ENCODE measurements at places on chromosomes 5 and 9.

GRCh38 chr5:155794795-155795194 is 532.2 kb upstream of the SGCD start:
- DNase-seq, result no peak

- DNase-seq, result no peak
These were observed 23.4 kb downstream of the RANBP17 start for GRCh38 chr5:170885256-170885655.

DNA sequence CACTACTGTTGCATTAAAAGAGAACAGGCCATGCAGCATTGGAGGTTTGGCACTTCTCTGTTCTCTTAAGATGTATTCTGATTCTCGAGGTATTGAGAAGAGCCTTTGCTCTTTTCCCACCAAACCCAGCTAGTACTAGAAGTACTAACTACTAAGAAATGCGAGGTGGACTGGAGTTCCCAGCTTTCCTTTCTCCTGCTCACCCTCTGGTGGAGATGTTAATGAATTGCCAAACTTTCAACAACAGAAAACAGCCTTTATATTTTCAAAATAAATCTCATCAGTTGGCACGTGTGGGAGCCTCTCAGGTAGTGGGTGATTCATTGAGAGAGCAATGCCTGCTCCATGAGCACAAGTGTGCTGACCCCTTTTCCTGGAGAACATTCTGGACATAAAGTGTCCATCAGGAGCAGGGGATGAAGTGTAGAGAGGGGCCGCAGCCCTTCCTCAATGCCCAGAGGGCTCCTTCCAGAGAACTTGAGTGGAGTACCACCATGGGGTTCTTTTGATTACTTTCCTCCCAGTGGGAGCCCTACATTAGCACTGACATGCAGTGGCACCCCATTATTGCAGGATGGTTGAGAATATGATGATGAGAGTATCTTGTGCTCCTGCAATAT is 45.7 kb downstream of the TMEM174 start:
- no peak for DNase-seq

DNA sequence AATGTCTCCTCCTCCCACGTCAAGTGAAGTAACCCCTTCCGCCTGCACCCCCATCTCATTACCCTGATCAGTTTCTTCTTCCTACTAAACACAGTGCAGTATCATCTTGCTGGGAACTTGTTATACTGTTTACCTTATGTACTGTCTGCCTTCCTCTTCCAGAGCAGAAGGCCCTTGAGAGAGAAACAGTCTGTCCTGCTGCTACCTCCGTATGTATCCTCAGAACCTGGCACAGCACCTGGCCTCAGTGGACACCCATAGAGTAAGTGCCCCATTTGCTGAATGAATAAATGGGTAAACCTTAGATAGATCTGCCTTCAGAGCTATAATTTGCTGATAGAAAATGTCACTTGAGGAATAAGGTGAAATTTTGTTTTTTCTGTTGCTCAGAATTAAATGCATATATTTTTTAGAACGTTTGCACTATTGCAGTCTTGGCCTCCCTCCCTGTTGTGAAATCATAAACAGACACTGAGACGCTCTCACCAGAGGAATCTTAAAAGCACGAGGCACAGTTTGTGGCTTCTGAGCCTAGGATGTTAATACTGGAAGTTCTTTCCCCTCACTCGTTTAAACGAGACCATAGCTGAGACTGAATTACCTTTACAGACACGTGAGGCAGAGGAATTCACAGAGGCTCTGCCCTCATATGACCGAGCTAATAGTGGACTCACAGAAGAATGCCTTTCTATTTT is 223.1 kb upstream of the DAP start:
- no peak for DNase-seq

- DNase-seq, result no peak
These were observed 29.0 kb downstream of the FBXL7 start for GRCh38 chr5:15529013-15529412.

- no peak for DNase-seq
These were observed 98.7 kb upstream of the PDE4D start for GRCh38 chr5:59992206-59992605.

DNA sequence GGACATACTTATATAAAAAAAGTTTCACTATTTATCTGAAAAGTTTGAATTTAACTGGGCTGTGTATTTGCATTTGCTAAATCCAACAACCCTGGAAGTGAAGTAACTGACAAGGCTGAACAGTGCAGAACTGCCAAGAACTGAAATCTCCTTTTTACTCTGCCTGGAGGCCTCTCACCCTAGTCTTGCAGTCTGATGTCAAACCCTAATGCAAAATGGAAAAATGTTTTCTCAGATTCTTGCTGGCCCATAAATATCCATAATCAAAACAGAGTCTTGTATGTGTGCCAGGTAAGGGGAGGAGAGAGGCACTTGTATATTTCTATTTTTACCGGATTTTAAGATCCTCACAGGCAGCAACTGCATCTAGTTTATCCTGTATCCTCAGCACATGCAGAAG is 432.7 kb upstream of the KLF4 start:
- no peak for DNase-seq

DNA sequence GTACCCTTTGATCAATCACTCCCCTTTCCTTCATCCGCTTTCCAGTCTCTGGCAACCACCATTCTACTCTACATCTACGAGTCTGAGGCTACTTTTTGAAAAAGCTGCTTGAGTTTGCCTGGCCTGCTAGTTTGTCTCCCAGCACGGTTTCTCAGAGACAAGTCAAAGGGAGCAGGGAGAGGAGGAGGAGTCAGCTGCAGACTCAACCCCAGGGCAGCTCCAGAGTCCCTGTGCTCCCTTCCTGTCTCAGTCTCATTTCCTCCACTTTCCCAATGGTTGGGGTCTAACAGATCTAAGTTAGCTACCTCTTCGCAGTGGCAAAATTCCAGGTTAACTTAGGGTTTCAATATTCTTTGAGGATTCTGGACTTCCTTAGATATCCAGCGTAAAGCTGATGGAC is 80.0 kb upstream of the PCA3 start:
- DNase-seq, result no peak

DNA sequence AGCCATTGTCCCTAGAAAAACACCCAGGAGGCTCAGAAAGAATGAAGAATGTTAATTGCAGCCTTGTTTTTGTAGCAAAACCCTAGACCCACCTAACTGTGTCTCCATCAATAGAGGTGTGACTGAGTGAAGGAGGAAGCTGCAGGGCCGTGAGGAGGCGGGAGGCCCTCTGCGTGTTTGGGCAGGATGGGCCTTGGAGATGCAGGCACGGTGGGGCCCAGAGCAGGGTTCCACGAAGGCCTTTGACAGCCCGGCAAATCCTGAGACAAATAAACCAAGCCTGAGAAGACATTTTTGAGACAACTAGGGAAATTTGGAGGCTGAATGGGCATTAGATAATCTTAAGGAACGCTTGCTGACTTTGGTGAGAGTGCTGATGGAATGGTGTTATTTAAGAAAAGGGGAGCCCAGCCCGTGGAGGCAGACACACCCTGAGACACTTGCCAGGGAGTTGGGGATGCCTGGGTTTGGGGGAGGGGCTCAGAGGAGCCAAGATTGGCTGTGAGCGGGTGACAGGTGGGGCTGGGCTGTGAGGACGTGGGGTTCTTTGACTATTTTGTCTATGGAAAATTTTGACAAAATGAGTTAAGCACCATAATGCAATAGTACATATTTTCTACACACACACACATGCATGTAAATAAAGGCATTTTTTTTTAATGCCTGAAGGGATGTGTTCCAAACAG is 48.8 kb downstream of the BARX1 start:
- no peak for DNase-seq

DNA sequence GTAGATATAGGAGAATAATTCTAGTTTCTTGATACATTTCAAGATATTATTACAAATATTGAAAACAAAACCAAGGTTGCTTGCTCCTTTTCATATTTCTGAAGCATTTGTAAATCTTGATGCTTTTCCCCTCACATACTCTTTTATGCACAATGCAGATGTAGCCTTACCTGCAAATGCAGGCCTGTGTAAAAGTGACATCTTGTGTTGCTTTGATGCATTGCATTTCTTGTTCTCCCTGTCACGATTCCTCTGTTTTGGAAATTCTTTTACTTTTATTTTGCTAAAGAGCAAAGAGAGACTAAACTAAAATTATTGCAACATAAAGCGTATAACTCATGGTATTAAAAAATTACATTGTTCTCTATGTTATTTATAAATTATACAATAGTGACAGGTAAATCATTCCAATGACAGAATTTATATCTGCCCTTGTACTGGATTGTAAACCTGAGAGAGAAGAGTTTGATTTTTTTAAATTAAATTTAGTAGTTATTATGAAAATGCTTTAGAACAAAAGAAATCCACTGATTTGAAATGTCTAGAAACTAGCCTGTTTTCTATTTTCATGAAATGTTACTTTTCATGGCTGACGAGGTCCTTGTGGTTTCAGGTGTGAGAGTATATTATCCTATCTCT is 970.0 kb downstream of the MAT2B start:
- DNase-seq, result no peak

DNA sequence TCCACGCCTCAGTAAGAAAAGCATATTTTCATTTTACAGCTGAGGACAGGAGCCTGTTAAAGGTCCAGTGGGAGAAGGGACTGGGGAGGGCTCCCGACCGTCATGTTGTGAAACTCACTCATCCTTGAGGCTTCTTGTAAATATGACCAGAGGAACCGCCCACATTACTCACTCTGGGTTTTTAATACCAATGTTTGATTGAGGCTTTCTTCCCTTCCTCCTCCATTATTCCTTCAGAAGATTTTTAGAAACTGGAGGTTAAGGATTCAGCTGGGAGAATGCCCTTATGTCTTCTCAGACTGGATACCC is 61.4 kb upstream of the GLRX start:
- no peak for DNase-seq

DNA sequence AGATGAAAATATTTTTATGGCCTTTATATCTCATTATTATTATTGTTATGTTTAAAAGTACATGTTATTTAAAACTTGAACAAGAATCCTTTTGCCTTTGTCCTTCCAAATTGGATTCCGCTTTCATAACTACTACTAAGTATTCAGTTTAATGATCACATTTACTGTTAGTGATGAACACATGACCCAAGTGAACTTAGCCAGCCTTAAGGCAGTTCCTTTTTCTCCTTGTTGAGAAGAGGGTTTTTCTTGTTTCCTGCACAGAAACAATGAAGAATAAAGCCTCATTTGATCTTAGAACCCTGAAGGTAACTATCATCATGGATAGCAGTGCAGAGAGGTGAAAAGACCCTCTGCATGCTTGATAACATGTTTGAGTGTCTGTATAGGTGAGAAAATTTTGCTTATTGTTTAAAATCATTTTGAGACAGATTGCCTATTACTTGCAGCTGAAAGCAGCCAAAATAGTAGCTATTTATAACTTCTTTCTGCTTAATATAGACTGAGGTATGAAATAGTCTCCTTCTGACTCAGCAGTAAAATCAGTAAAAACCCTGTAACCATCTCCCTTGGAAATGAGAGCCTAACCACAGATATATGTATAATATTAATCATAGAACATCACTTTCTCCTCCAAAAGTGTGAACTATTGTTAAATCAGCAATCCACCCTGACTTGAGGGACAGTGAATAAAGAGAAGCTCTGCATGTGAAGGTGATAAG is 266.2 kb downstream of the SPATA31D1 start:
- DNase-seq, result no peak

DNA sequence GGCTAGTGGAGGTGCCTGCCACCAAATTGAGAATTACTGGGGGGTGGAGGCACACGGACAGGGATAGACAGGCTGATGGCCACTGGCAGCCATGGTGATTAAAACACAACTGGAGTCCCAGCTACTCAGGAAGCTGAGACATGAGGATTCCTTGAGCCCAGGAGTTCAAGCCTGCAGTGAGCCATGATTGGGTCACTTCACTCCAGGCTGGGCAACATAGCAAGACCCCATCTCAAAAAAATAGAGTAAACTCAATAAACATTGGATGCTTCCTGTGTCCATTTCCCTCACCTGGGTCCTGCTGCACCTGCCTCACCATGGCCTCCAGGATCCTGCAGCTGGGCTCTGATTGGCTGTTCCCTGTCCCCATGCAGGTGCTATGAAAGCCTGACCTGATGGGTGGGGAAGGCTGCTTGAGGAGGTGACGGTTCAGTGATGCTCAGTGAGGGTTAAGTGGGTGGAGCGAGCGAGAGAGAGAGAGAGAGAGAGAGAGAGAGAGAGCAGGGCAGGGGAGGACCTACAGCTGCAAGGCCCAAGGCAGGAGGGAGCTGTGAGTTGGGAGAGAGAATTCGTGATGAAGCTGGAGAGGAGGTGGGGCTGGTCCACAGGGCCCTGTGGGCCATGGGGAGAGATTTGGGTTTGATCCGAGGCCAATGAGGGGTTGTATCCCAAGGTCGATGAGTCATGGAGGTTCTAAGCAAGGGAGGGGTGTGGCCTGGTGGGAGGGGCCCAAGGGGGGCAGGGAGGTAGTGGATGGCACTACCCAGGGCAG is 36.7 kb upstream of the FUBP3 start:
- DNase-seq, result no peak

- DNase-seq, result no peak
These were observed 115.7 kb downstream of the FBXL17 start for GRCh38 chr5:108266242-108266641.

GRCh38 chr9:104903609-104904008 is 24.3 kb downstream of the ABCA1 start:
- no peak for DNase-seq

DNA sequence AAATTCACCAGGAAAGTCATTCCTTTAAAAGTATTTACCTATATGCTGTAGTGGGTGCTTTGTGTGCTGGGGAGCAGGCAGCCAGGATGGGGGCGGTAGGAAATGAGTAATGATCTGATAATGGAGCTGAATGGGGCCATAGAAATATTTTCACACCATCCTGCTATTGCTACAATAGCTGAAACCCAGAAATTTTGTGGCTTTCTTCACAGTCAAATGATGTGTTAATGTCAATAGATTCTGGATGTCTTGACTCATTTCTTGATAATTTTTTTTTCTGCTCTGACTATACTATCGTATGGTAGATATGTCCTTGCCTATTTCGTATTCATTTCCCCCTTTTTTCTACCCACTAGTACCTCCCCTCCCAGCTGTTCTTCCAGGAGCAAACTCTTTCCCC is 59.5 kb downstream of the RORB start:
- DNase-seq, result no peak

- DNase-seq, result no peak
These were observed 14.1 kb downstream of the S1PR3 start for GRCh38 chr9:89005323-89005722.

- DNase-seq, result no peak
These were observed 214.8 kb downstream of the PAX5 start for GRCh38 chr9:36818965-36819870.

GRCh38 chr5:92081958-92082712 is 699.0 kb upstream of the ARRDC3 start:
- no peak for DNase-seq

DNA sequence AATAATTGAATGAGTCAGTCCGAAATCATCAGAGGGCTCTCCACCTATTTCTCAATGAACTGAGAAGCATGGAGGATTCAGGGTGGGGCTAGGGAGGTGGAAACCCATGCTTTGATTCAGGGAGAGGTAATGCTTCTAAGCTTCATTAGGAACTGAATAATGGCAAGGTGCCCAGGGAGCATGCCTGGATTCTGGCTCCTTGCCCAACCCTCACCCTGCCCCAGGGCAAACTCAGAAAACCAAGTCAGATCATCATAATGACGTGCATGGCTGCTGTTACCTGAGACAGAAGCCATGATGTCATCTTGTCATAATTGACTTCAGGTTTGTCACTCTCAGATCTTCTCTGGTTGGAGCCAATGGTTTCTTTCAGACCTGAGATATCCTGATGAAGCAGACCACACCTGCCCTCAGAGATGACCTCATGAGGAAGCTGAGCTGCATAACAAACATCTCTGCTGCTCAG is 199.6 kb downstream of the SYK start:
- no peak for DNase-seq

- no peak for DNase-seq
These were observed 57.2 kb downstream of the MEF2C start for GRCh38 chr5:88825584-88826315.

- no peak for DNase-seq
These were observed 236.2 kb upstream of the NFIL3 start for GRCh38 chr9:91659529-91660495.

GRCh38 chr9:106758911-106759310 is 104.1 kb upstream of the ZNF462 start:
- no peak for DNase-seq
